ENCODE measurements at places on chromosomes 3 and 15.
A peak's percentile ranks its signal among the peaks of the same experiment; 100 is the strongest.

DNA sequence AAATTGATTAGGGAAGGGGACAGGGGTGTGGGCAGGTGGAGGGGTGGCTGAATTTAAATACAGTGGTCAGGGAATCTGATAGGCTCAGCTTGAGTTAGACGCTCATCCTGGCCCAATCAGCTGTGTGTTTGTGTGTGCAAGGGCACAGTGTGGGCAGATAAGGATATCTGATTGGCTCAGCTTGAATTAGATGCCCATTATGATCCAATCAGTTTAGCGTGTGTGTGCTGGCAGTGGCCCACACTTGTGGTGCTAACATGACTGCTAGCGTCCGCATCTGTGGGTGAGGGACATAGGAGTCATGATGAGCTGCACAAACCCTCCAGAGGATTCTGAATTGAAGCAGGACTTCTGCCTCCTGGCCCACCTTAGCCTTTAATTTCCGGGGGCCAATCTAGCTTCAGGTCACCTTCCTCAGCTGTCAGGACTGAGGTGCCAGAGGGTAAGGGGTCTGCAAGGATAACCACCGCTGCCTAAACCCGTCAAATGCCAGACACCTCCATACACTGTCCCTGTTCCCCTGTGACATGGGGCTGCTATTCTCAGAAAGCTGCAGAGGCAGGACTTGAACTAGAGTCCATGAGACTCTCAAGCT, 97.3 kb downstream of the CORO2B start:
- DNase-seq, result no peak

DNA sequence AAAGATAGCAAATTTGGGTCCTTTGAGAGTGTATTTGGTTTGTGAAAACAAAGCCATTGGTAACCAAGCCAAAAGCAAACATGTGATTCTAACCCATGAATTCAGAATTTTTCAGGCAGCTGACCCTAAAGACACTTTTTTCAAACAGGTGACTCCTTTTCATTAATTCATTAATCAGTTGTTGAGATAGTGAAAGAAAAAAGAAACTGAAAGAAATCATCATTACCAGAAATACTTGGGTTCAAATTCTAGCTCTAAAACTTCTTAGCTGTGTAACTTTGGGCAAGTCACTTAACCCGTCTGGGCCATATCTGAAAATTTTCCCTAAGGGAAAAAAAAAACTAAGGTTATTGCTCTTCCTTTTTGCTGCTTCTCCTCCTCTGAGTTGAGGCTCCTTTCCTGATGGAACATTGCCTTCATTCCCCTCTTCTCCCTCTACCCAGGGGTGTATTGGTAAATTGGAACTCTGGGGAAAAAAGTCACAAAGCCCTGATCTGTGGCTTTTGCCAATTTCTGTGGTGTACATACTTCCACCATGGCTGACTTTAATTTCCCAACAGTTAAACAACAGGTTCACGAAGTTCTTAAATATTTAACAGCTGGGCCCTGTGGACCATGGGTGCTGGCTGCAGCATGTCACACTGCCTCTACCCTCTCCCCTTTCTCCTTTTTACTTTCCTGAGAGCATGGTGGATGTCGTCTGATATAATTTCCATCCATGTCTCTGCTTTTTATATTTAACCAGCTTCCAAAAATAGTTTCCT, 120.3 kb downstream of the ASB7 start:
- no peak for DNase-seq

- peak; percentile 39 for DNase-seq
Observed at GRCh38 chr3:28916713-28917499, 364.0 kb upstream of the RBMS3 start.

DNA sequence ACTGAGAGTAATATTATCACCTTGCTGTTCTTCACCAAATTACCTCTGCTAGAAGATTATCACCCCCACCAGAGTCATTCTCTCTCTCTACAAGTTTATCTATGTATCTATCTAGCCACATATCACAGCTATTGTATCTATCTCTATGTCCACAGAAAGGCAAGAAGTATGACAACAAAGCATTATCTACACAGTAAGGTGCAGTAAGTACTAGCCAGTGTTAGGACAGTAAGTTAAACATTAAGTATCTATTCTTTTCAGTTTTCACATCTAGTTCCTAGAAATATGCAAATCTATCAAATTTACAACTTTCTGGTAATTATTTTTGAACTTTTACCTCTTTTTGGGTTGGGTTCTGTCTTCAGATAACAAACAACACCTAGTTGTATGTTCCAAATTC, 26.5 kb upstream of the XXYLT1 start:
- no peak for DNase-seq

DNA sequence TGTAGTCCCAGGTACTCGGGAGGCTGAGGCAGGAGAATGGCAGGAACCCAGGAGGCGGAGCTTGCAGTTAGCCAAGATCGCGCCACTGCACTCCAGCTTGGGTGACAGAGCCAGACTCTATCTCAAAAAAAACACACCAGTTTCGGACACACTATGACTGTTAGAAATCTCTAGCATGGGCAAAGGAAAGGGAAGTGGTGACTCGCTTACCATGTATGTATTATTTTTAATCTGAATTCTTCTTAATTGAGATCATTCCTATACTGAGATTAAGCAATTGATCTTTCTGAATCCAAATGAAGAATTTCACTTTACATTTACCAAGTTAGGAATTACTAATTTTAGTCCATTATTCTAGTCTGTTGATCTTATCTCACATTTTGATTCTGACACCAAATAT, 459.2 kb upstream of the ALCAM start:
- DNase-seq, result no peak

DNA sequence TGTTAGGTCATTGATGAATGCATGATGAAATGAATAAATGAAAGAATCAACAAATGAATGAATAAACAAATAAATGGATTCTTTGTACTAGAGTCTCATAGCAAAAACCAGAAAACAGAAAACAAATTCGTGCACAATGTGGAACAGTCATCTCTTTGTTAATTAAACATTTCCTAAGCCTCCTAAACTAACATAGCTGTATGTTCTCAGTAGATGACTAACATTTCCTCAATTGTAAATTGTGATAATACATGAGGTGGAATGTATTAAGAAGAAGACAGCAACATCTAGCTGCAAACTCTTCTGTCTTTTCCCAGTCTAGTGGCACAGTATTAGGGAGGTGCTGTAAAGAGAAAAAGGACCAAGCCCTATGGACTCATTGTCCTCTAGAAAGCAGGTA, 1021.0 kb downstream of the MCTP2 start:
- DNase-seq, result no peak

DNA sequence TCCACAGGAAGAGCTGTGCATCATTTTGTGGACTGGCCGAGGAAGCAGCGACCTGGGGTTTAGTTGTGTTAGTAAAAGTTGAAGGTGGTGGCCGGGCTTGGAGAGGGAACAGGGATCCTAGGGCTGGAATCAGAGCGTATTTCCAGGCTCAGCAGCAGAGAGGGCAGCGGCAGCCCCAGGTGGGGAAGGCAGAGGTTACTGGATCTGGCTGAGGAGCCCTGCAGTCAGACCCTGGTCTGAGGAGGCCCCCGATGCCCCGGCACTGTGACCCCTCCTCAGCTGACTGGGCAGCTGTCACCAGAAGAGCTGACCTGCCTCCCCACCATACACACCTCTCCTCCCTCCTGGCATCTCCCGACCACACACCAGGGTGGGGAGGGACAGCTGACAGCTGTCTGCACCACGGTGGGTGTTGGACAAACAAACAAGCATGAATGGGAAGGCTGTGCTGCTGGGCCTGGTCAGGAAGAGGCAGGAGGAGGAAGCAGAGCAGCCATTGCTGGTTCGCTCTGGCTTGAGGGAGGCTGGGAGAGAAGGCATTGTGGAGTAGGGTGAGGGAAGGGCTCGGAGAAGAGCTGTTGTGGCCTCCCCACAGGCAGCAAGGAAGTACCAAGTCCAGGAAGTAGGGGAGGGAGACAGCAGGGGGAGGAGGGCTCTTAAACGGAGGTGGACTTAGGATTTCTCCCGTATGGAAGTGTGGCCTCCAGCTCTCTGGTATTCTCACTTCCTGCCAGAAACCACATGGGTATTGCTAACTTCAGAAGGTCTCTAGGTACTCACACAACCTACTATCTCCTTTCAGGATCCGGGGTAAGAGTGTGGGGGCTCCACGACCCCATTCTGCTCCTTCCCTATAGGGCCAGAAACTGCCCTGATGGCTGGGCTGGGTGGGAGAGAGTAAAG, 49.5 kb upstream of the HACD2 start:
- DNase-seq, result peak; percentile 42

DNA sequence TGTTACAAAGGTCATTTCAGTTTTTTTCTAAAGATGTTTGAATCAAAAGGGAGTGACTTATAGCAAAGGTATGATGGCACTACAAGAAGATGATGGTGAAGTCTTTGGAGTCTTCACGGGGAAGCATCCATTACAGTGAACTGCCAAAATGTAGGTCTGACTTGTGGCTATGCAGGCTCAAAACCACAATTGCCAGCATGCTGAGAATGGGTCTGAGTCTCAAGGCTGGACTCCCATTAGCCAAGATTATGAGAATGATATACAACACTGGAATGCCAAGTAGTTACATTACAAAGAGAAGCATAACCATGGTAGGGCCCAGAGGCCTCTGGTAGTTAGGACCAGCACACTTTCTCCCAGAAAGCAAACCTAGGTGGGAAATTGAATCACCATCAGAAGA, 194.2 kb downstream of the MTHFS start:
- DNase-seq, result no peak

DNA sequence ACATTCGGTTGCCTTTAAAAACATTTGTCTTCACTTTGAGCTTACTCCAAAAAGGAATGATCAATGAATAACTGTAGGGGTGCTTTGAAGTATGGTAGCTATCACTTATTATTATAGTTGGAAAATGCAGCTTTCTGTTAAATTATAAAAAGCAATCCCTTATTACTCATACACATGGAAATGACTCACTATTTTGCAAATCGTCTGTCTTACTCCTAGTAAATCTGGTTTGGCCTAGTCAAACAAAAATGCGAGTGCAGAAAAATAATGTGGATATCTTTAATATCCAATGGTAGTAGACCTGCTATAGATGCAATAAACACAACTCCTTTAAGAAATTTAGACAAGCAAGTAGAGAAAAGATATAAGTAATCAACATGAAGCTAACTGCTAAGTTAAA, 112.5 kb downstream of the ZIC1 start:
- no peak for DNase-seq

DNA sequence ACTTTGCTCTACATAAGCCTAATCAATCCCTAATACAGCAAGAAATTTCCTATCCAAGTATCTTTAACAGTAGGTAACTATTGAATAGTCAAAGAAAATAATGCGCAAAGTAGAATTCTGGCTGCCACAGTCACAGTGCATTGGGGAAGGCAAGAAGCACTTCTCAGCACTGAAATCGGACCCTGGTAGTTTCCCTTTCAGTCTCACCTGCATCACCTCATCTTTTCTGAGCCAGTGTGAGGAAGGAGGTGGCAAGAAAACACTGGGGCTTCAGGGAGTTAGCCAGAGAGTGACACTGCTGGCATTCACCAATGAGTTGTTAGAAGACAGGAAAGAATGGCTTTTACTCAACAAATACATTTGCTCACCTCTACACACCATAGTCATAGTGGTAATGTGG, 8.3 kb downstream of the TRIM42 start:
- DNase-seq, result no peak

GRCh38 chr3:169237201-169237600, 426.3 kb downstream of the MECOM start:
- no peak for DNase-seq

DNA sequence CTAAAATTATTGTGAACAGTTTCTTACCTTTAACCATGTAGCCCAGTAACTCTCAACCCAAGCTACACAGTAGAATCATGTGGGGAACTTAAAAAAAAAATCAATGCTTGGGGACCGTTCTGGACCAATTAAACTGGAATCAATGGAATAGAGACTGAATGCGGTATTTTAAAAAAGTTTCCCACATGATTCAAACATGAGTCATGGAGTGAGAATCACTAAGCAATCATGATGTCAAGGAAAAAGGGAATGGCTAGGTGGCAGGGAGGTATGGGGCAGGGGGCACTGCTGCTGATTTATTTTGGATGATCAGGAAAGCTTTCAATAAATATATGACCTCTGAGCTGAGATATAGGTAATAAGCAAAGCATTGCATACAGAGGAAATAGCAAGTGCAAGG, 250.5 kb upstream of the RORA start:
- DNase-seq, result no peak

DNA sequence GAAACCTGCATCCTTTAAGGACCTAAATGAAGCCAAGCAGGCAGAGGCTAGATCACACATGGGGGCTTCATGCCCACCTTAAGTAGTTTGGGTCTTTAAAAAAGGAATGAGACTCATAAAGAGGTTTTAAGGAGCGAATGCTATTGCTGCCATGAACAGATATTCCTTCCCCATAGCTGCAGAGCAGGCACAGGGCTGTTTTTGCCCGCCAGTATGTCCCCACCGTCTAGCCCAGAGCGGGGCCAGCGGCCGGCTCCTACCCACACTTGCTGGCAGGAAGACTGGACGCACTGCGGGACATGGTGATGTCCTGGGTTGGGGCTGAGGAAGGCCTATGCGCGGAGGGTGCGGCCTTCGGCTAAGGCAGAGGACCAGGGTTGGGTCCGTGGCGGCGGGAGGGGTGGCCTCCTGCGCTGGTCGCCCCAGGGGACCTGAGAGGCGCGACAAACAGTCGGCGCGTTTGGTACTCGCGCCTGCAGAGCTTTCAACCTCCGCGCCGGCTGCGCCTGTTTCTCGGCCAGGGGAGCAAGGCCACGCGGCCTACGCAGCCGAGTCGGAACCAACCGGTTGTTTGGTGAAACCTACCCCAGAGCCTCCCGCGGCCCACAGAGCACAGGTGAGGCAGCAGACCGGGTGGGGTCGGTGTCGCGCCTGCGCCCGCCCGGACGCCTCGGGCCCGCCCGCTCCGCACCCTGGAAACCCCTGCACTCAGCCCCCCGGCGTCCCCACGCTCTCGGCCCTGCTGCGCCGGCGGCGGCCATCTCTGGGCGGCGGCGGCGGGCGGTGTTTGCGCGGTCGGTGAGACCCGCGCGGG, at the start of gene FAIM:
Gene FAIM, plus strand, starts transcription at position 450 of the 814 bp plus-strand sequence. CDS start 10,956 bp downstream, outside the sequence.
- peak; percentile 32 for DNase-seq

DNA sequence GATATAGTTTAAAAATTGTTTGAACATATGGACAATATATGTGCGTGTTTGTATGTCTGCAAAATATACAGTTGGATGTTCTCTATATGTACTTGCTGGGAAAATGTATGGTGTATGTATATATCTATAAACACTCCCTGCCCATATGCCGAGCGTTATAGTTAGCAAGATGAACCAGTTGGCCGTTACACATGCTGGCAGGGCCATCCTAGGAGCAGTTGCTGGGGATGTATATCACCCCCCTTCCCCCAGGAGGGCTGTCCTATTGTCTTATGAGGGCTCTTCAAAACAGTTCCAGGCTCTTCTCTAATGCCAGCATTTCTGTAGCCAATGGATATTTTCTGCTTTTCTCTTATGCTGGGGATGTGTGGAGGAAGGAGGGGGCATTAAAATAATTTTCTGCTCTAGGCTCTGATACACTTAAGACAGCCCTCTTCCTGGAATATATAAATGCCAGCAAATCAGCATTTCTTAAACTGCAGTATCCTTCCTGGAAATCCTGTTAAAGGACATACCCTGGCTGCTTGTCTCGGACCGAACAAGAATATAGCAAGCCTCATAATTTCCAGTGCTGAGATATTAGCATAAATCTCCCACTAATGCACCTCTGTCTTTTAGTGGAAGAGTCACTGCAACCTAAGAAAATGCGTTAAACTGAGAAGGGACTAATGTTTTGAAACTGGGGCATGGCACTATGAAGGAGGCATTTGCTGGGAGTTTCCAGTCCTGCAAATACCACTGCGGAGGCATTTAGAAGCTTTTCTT, 134.4 kb downstream of the MDFIC2 start:
- no peak for DNase-seq
